ENCODE measurements at places on chromosomes 16 and 17.

DNA sequence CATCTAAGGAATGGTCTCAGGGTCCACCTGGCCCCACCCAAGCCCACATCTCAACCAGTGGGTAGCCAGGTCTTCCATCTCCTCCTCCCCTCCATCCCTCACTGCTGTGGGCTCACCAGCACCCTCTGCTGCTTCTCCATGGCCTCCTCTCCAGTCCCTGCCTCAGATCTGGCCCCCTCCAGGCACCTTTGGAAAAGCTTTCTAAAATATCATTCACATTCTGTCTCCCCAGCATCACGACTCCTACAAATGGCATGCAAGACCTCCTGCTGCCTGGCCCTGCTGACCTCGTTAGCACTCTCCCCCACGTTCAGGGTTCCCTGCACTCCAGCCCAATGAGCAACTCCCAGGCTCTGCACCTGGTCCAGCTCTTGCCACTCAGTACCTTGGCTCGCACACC lies 13.7 kb downstream of the GLP2R start:
- DNase-seq, result no peak

DNA sequence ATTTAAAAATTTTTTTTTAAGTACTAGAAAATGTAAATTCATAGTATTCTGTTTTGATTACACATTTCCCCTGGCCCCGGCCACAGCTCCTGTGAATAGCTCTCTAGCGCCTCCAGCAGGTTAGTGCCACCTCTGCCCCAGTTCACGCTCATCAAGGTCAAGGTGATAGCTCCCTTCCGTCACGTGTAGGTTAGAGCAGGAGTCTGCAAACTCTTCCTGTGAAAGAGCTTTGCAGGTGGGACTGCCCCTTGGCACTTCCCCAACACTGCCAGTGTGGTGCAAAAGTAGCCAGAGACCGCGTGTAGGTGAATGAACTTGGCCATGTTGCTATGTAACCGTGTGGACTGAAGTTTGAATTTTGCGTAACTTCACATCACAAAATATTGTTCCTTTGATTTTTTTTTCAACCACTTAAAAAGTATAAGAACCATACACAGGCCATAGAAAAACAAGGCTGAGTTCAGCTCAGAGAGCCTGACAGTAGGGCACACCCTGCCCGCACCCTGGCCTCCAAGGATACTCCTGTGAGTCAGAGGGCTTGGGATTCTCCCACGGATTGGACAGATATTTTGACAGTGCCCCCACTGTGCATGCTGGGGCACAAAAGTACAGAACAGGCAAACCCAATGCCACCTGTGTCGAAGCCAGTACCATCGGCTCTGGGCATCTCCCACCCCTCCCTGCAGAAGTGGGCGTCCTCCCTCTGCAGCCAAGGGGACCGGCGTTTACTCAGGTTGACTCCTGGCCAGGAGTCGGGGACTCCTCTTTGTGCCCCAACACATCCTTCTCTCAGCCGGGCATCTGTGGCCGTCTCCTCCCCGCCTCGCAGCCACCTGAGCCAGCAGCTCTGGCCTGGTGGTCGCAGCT lies 92.0 kb upstream of the CHMP6 start:
- DNase-seq, result peak; percentile 40

DNA sequence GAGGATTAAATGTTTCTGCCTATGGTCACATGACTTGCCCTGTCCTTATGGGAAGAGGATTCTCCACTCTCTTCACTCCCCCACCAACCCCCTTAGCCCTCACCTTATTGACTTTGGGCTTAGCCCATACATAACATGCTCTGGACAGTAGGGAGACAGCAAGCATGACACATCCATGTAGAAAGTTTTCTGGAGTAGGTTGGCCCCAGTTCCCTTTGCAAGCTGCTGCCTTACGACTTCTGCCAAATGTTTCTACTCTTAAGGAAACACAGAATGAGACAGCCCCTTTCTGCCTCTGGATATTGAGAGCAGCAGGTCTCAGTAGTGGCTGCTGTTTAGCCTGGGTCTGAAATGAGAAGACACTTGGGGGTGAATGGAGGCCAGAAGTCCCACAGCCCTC lies 282.2 kb downstream of the MAP2K6 start:
- DNase-seq, result no peak

- no peak for DNase-seq
These were observed 15.2 kb downstream of the PHLPP2 start for GRCh38 chr16:71709229-71709781.

DNA sequence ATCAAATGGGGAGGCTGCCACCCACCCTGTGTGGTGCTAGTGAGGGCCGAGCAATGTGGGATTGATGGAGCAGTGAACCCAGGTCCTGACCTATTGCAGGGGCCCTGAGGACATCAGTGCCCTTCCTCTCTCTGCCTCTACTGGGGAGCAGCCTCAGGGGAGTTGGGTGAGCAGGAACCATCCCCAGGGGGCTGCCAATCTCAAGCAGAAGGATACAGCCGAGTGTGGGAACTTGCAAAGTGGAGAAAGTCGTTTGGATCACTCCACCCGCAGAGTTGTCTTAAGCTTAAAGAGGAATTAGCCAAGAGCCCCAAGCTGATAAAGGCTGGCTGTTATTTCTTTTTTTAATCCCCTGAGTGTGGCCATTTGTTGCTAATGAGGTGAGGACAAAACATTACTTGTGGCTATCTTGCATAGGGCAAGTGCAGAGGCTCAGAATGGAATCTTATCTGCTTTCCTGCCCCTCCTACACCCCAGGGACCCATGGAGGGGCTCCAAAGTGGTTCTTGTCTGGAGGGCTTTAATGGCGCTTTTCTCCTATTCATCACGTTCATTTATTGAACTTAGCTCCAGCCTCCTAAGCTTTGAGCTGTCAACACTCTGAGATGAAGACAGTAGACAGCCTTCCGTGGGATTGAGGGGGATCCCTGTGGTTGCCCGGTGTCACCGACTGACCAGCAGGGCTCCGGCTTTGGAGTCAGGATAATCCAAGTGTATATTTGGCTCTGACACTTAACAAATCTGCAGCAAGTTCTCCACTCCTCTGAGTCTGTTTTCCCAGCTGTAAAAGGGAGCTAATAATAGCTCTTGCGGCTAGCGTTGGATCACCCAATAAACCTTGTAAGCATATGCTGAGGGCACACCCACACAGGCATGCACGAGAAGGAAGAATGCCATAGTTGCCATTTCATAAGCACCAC lies 45.1 kb downstream of the MYH11 start:
- DNase-seq, result no peak

DNA sequence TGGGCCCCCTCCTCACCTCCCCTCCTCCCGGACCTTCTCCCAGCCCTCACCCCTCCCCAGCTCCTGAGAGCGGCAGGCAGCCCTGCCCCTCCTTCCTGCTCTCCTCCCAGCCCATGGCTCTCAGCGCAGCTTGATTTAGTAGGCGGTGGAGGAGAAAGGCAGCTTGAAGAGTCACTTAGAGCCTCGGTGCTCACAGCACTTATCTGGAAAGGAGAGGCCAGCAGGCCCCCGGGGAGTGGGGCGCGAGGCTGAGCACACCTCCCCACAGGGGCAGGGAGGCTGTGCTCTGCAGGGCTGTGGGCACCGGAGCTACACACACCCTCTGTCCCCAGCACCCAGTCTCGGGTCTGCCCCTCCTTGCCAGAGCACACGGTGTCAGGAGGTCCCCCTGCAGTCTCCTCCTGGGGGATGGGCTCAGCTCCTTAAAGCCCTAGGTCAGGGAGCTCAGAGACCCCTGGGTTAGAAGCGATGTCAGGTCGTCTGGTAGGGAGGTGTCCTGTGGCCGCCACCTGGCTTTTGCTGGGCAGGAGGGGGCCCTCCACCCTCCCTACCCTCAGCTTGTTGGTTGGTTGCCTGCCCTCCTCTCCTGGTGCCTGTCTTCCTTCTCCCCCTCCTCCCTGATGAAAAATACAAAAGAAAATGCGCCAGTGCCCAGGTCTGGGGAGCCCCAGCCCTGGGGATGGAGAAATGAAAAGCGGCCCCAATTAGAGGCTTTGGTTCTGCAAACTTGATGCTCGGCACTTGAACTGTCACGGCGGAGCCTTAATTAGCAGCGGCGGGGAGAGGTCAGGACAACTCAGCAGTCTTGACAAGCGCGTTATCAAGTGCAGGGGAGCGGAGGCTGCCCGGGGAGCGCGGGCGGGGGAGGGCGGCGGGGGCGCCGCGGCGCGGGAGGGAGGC lies 151.1 kb upstream of the GSE1 start:
- no peak for DNase-seq

DNA sequence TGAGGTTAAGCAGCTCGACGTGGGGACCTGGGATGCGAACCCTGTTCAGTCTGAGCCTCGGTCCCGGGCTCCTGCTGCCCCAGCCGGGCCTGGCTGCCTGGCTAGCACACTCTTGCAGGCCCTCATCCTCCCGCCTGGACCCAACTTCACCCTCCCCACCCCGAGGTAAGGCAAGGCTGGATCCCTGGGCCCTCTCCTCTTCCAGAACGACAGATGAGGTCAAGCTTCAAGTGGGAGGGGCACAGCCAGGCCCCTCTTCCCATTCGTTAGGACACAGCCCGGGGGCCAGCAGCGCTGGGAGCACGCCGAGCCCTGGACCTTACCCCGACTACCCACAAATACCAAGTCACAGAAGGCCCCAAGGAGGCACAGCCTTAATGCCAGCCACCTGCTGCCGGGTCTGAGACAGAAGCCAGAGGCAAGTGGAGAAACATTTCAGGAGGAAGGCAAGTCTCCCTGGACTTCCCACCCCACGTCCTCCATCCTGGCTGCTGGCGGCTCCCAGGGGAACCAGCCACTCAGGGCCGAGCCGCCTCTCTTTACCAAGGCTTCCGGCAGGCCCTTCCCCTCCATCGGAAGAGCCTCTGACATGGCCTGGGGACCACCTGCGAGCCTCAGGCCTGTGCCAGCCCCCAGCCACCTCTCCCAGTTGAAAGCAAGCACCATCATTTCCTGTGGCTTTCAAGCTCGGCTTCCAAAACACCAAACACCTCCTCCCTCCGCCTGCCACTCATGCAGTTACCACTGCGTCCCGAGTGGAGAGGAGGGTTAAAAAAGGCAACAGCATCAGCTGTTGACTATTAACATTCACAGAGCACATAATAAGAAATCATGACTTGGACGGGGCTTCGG lies 59.9 kb downstream of the RPH3AL start:
- no peak for DNase-seq

- no peak for DNase-seq
These were observed 668.1 kb downstream of the MAF start for GRCh38 chr16:78932355-78932943.

DNA sequence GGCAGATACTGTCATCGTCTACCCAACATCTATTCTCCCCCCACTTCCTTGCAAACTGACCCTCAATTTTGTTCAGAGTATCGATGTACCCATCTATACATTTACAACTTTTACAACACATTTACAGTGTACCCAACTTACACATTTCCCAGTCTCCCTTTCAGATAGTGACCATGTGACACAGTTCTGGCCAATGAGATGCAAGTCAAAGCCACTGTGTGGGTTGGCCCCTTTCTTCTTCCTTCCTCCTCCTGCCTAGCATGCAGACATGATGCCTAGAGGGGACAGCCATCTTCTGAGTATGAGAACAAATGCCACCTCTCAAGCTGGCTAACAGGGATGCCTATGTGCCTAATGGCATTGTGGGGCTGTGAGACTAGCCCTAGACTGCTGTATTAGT lies 11.3 kb upstream of the NFAT5 start:
- no peak for DNase-seq

- no peak for DNase-seq
These were observed 3.6 kb downstream of the MMP28 start for GRCh38 chr17:35791681-35792350.

- DNase-seq, result no peak
These were observed 652 bp downstream of the VPS35L start for GRCh38 chr16:19555938-19556771.

DNA sequence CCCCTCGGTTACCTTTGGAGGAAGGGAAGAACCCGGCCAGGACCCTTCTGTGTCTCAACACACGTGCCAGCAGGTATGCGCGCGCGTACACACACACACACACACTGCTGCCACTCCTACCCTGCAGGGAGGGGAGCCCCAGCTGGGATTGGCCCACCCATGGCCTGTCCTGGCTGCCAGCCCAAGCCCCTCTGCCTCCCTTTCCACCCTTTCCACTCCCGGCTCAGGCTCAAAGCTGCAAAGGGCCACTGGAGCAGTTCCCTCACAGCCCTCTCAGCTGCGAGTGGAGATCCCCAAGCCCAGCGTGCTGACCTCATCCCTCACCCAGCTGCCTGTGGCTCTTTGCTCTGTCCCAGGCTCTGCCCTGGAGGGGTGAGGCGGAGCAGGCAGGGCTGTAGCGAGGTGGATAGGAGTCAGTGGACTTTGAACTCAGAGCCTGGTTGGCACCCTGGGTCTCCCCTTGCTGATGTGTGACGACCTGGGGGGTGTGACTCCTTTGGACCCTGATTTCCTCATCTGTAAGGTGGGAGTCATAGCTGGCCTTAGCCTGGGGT lies 14.5 kb downstream of the KIF19 start:
- no peak for DNase-seq

DNA sequence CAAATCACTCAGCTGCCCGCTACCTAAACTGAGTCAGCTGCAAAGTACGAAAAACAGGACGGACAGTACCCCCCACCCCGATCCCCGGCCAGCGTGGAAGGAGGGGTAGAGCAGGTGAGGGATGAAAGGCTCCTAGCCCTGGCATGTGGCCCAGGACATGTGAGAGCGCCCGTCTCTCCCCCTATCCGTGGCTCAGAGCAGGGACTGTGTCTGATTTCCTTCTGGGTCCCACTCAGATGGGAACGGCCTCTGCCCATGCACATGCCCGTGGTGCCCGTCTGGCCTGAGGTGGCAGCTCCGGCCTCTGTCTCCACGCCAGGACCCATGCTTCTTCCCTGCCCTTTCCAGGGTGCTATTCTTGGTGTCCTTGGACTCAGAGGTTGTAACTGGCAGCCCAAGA lies 30.2 kb upstream of the RASD1 start:
- no peak for DNase-seq

GRCh38 chr16:19486051-19486450 lies 35.8 kb downstream of the GDE1 start:
- DNase-seq, result no peak

GRCh38 chr17:32569171-32570080 lies 82.6 kb downstream of the CDK5R1 start:
- DNase-seq, result no peak

DNA sequence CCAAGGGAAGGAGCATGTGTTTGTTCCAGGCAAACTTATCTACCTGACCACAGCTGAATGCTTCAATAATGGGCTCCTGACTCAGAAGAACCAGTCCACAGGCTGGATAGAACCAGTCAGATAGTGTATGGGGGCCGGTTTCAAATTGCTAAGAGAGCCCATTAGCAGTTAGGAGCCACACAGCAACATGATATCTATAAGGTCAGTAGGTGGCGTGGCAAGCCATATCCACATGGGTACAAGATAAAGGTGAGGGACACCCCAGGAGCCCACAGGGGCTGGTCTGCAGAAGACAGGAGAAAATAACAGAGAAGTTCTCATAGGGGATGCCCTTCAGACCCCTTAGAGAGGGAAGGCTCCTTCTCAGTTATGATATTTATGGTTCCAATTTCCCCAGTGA lies 31.6 kb upstream of the CDRT15 start:
- DNase-seq, result no peak

GRCh38 chr16:66334853-66335574 lies 31.5 kb upstream of the CDH5 start:
- no peak for DNase-seq

GRCh38 chr17:39416141-39416540 lies 14.7 kb upstream of the FBXL20 start:
- DNase-seq, result no peak
